Urinary bladder (tissue), 4 donors: ENCODE measurements at places on chromosomes 2 and 18.

DNA sequence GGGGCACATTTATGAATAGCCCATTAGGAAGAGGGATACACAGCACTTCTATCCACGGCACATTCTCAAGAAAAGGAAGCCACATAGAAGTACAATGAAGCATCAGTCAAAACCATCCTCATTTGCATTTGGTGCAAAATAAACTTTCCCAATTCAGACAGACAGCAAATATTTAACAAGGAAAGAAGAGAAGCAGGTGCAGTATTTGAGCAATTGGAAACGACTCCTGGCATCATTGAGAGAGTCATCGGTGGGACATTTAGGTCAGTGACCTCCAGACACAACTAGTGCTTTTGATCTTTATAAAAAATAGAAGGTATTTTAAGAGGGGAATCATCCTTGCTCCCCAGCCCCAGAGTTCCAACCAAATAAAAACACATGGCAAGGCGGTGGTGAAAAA is 118.0 kb downstream of the MREG start:
- no peak for DNase-seq

DNA sequence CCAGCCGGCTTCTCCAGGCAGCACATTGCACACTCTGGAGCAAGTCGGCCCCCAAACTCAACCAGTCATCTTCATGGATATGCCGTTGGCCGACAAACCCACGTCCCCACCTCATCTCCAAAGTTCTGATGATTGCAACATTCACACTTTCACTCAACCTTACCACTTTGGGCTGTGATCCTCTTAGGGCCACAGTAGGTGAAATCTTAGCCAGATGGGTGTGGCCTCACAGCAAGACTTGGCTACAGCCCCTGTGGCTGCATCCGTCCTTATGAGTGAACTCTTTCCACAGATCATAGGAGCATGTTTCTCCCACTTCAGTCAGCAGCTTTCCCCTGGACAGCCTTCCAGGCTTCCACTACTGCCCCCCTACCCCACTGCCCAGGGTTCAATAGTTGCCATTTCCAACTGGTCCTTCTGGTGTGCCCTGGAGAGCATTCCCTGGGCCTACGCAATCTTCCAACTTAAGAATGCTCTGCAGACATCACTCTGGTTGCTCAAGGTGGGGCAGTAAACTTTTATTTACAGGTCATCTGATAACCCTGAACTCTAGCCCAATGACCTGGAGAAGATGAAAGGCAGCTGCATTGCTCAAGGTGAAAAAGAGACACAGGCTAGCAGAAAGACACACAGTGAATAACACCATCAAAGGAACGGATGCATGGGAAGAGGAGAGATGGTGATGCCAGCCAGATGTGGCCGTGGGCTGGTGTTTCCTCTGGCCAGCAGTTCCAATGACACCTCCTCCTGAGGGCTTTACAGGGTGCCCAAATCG is 34.5 kb downstream of the ARL4C start:
- no peak for DNase-seq

- DNase-seq = no peak
Observed at GRCh38 chr2:85134255-85134895, 1.2 kb downstream of the TCF7L1 start.

GRCh38 chr2:167776359-167776758 is 471.0 kb downstream of the STK39 start:
- no peak for DNase-seq

DNA sequence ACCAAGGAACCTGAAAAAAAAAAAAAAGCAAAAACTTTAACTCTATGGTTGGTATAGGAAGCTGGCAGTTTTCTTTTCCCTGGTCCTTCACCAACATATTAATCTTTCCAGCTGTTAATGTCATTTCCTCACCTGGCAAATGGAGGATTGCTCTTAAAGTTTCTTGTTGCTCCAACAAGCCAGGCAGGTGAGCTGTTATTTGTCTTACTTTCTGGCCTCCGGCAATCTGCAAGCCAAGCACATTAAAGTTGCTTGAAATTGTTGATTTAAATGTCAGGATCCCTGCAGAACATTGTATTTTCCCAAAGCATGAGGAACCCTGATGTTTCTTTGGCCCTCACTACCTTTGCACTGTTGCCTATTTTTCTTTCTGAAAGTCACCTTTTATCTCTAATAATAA is 664.9 kb downstream of the METTL4 start:
- DNase-seq = no peak

DNA sequence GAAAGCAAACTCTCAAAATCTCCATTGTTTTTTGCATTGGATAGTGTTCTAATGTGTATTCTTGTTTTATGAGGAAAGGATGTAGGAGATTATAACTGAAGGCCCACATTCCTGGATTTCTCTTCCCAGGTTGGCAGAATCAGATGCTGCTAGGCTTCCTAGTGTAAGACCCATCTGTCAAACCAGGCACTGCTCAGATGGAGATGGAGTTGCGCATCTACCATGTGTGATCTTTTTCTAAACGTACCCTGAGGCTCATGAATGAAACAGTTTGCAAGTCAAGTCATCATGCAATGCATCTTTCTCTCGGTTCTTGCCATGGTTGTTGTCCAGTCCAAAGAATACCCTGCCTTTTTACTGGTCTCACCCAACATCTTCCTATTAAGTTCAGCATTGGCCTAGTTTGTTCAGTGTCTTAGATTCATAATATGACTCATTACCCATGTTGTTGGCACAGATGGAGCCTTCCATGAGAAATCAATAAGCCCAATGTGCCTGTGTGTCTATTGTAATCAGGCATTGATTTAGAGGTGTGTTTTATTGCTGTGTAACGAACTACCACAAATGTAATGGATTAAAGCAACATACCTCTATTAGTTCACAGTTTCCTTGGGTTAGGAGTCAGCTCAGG is 127.4 kb downstream of the NYAP2 start:
- DNase-seq = no peak

GRCh38 chr2:161030260-161031063 is 129.8 kb upstream of the TANK start:
- DNase-seq = no peak

GRCh38 chr18:68438983-68439382 is 275.9 kb downstream of the TMX3 start:
- no peak for DNase-seq

DNA sequence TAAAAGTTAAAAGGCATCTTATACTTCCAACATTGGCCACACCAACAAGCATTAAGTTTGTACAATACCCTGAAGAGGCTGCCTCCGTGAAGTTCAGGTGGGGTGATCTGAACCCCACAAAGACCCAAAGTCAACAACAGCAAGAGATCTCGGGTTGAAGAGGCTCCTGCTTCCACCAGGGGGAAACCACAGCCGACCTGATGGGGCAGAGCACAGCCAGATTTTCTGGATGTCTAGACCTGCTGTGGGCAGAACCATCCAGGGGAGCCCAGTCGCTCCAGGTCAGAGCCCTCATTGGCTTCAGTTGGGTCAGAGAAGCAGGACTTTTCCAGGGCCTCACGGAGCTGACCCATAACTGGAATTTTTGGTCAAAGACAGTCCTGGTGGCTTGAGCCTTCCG is 66.5 kb upstream of the ACKR3 start:
- no peak for DNase-seq
